CD4-positive, alpha-beta memory T cell (primary cell): ENCODE measurements at places on chromosomes 3 and 15. TPM values are rescaled to one million over a fixed set of nuclear protein-coding genes. Genes with fewer than 3 reads are reported as not detected.
A peak's percentile ranks its signal among the peaks of the same experiment; 100 is the strongest.

DNA sequence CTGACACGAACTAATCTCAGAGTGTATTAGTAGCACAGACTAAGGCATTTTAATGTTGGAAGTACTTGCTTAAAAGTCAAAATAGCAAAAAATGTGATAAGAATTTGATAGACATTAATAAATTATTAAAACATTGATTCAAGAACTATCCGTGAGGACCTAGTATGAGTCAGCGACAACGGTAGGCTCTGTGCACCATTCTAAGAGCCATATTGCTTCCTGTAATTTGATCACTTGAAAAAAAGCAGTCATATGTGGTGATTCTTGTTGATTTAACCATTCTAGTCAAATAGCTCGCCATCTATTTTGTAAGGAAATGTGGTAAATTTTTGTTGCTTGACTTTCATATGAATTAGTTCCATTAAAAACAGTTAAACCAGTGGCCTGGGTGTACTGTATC is 534.9 kb upstream of the ARRDC4 start:
- no peak for DNase-seq

GRCh38 chr3:99543796-99544195 is 94.6 kb upstream of the COL8A1 start:
- no peak for DNase-seq

- no peak for DNase-seq
Observed at GRCh38 chr15:35182841-35183479, 97.9 kb upstream of the NANOGP8 start.

- peak; percentile 1 for DNase-seq
Observed at GRCh38 chr3:19348941-19349564, 200.7 kb downstream of the KCNH8 start.

GRCh38 chr3:34312684-34313083 is 514.3 kb downstream of the PDCD6IP start:
- no peak for DNase-seq

DNA sequence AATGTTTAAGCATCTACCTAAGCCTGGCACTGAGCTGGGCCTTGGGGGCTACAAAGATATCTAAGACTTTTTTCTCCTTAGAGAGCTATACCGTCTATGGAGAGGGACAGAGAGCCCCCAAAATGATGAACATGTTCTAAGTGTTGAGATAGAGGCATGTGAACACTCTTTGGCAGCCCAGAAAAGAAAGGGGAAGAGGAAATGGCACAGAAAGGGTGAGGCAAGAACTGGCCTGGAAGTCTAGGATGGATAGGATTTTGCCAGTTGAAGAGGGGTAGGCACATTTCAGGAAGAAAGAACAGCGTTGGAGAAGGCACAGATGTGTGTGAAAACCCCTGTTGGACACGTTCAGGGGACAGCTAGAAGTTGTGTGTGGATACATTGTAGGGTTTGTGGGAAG is 276.2 kb upstream of the LRRFIP2 start:
- DNase-seq: no peak

GRCh38 chr15:72184165-72184811 is 13.3 kb downstream of the GRAMD2A start:
- no peak for DNase-seq

- DNase-seq: no peak
Observed at GRCh38 chr3:37224879-37225278, 50.5 kb upstream of the LRRFIP2 start.

GRCh38 chr3:82354228-82354627 is 592.8 kb upstream of the GBE1 start:
- no peak for DNase-seq

GRCh38 chr3:111810909-111811308 is 48.2 kb upstream of the PHLDB2 start:
- DNase-seq: no peak

- DNase-seq: no peak
Observed at GRCh38 chr3:58052373-58053273, 44.4 kb downstream of the FLNB start.

- no peak for DNase-seq
Observed at GRCh38 chr15:56987286-56987685, 68.8 kb downstream of the TCF12 start.

GRCh38 chr3:86563400-86563970 is 427.5 kb downstream of the VGLL3 start:
- DNase-seq: no peak

GRCh38 chr3:69012100-69012799 is 1.2 kb downstream of the EOGT start:
- no peak for DNase-seq

DNA sequence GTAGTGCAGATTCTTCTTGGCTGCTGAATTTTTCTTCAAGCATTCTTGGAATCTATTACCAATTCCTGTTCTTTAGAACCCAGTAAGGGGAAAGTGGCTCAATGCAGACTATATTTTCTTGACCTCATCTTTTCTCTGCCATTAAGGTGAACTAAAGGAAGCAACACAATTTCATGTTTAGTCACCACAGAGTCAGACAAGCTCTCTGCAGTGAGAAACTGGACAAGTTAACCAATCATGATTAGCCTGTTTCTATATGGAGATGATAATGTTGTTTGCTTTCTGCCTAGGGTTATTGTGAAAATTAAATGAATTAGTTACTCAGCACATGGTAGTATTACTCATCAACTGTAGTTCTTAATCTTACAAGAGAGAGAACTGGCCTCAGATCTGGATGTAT is 1075.1 kb downstream of the AGBL1 start:
- DNase-seq: no peak

GRCh38 chr3:183122257-183122932 is 23.1 kb upstream of the MCCC1 start:
- DNase-seq: peak; percentile 54

DNA sequence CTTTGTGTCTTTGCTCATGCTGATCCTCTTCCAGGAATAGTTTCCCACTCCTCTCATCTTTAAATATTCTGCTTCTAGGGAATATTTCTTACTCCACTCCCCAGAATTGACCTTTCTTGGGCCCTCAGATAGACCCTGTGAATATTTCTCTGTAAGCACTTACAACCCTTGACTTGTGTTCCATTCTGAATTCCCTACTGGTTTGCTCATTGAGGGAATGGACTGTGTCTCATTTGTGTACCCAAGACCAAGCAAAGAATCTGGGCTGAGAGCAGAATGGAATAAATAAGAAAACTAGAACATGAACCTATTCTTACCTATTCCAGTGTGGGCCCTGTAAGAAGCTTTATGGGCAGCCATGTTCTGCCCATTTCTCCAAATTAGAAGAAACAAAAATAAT is 72.7 kb upstream of the TSPAN3 start:
- DNase-seq: no peak

- no peak for DNase-seq
Observed at GRCh38 chr3:69218079-69218478, 95.7 kb upstream of the LMOD3 start.

DNA sequence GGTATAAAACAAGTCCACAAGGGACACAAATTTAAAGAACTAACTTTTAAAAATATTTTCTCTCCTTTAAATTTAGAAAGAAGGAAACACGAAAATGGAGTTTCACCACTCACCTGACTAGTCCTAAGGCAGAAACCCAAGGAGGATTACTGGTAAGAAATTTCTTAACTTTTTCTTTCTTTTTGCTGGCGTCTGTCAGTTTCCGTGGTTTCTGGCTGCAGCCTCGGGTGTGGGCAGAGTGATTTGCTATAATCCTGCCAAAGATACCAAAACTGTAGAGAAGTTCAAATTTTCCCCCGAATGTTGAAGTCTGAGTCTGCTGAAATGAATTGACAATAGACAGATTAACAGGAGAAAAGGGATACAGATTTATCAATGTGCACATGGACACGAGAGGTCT is 843.6 kb upstream of the ALCAM start:
- no peak for DNase-seq

DNA sequence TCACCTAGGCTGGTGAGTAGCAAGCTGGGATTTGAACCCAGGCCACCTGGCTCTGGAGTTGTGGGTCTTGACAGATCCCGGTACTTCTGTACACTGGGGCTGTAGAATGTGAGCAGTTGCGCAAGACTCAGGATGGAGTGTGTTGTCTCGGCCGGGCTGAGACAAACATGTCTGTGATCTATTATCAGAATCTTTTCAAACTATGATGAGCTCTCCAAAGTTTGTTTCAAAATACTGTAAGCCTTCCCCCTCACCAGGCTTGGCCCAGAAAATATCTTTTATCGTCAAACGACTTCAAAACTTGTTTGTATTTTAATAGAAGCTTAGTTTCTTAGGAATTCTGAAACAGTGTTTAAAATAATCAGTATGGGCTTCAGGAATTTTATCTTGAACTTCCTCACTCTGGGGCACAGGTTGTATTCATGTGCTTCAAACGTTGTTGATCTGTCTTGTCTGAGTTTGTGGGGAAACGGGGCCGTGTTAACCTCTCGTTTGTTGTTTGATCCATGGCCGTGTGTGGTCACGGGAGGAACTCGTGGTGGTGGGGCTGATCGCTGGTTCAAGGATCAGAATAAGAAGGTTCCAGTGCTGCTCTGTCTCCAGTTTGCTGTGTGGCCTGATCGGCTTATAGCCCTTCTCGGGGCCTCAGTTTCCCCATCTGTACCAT is 40.3 kb upstream of the TFRC start:
- DNase-seq: no peak

GRCh38 chr3:195183071-195183776 is 87.7 kb downstream of the XXYLT1 start:
- DNase-seq: no peak

- no peak for DNase-seq
Observed at GRCh38 chr3:136343873-136344555, 93.9 kb downstream of the PCCB start.

DNA sequence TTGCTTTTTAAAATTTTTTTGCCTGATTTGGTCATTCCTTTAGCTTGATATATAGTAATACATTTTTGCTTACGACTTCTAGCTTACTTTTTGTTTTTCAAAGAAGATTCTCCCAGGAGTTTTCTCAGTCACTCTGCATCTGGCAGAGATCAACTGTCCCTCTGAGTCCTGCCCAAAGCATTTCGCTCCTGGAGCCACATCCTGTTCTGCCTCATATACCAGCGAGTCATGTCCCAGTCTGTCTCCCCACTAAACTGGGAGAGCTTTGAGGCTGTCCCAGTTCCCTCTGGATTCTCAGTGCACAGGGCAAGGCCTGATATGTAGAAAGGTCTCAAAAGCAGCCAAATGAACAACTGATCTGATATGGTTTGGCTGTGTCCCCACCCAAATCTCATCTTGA is 326.3 kb downstream of the ARRDC4 start:
- DNase-seq: no peak

DNA sequence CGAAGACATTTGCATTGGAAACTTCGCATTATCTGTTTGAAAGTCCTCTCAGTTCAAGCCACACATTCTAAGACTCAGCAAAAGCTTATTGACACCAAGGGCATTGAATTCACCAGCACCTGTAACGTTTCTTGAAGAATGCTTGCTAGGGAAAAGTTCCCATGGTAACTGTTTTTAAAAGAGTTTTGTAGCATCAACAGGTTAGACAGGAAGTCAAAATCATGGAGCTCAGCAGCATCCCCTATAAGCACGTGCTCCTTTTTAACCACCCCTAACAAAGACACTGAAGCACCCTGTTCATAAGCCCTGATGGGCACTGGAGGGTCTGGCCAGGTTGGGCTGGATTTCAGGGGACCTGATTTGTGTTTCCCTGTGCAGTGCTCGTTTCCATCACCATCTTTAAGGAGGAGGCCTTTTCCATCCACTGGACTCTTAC is 229.7 kb upstream of the BHLHE40 start:
- DNase-seq: no peak

DNA sequence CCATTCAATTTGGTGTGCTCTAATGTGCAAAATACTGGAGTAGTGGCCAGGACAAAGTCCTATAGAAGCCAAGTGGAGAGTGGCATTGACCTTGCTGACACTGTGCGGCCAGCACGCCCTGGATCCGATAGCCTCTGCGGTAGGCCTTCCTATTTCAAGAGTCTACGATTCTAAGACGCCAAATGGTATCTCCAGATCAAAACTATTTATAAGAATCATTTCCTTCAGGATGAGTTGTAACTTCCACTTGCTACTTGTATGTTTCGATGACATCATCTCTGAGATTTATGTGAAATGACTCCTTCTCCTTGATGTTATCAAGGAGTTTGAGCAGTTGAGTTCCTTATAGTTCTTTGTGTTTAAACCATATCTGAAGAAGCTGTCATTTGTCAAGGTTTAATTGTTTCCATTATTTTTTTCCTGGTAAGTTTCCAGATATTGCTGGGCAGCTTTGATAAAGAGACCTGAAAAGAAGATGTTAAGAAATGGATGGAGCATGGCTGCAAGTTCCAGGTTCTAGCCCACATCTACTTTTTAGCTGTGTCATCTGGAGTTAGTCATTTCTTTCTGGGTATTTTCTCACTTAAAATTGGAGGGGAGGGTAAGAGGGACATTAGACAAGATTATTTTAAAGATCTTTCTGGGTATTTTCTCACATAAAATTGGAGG is 71.8 kb downstream of the TMEM44 start:
- no peak for DNase-seq

GRCh38 chr3:161322781-161323568 is 48.3 kb downstream of the SPTSSB start:
- no peak for DNase-seq

DNA sequence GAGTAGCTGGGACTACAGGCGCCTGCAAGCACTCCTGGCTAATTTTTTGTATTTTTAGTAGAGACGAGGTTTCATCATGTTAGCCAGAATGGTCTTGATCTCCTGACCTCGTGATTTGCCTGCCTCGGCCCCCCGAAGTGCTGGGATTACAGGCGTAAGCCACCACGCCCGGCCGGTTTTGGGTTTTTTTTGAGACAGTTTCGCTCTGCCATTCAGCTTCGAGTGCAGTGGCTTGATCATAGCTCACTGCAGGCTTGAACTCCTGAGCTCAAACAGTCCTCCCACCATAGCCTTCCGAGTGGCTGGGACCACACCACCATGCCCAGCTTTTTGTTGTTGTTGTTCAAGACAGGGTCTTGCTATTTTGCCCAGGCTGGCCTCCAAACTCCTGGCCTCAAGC is 16.0 kb upstream of the SCAP start:
- DNase-seq: no peak

GRCh38 chr15:89630260-89630659 is 25.0 kb downstream of the KIF7 start:
- no peak for DNase-seq

GRCh38 chr3:116717566-116717965 is 8.0 kb downstream of the TUSC7 start:
- DNase-seq: no peak

- peak; percentile 76 for DNase-seq
Observed at GRCh38 chr15:74793135-74794028, 11.5 kb downstream of the CSK start.

Gene POPDC2
- 2.0 TPM for polyA plus RNA-seq

Gene TUSC2
- 45.9 TPM for polyA plus RNA-seq

Gene GHSR
- not detected for polyA plus RNA-seq

Gene SLCO2A1
- polyA plus RNA-seq: not detected

Gene DNAJA4
- 7.8 TPM for polyA plus RNA-seq

Gene PRICKLE2
- not detected for polyA plus RNA-seq

Gene CHRM5
- not detected for polyA plus RNA-seq

Gene MCF2L2
- polyA plus RNA-seq: 0.37 TPM

Gene LRRC34
- 0.38 TPM for polyA plus RNA-seq

Gene IL17RB
- 0.09 TPM for polyA plus RNA-seq

Gene RASL12
- polyA plus RNA-seq: not detected

Gene C3orf20
- polyA plus RNA-seq: not detected

Gene DZIP1L
- polyA plus RNA-seq: not detected

Gene NGRN
- polyA plus RNA-seq: 45.1 TPM

Gene OCA2
- polyA plus RNA-seq: not detected

Gene PP2D1
- polyA plus RNA-seq: 0.46 TPM

Gene CCNB2
- polyA plus RNA-seq: not detected

Gene GOLGA8J
- not detected for polyA plus RNA-seq
